ENCODE measurements at places on chromosomes 4 and X. TPM values are rescaled to one million over a fixed set of nuclear protein-coding genes. Genes with fewer than 3 reads are reported as not detected.

HS6ST2 gene
- 0.13 TPM for total RNA-seq

SLC6A14 gene
- total RNA-seq: not detected

DGAT2L6 gene
- total RNA-seq: not detected

USP46 gene
- total RNA-seq: 6.8 TPM

FGF2 gene
- total RNA-seq: 0.05 TPM
